ENCODE measurements at places on chromosomes 11 and 22.

DNA sequence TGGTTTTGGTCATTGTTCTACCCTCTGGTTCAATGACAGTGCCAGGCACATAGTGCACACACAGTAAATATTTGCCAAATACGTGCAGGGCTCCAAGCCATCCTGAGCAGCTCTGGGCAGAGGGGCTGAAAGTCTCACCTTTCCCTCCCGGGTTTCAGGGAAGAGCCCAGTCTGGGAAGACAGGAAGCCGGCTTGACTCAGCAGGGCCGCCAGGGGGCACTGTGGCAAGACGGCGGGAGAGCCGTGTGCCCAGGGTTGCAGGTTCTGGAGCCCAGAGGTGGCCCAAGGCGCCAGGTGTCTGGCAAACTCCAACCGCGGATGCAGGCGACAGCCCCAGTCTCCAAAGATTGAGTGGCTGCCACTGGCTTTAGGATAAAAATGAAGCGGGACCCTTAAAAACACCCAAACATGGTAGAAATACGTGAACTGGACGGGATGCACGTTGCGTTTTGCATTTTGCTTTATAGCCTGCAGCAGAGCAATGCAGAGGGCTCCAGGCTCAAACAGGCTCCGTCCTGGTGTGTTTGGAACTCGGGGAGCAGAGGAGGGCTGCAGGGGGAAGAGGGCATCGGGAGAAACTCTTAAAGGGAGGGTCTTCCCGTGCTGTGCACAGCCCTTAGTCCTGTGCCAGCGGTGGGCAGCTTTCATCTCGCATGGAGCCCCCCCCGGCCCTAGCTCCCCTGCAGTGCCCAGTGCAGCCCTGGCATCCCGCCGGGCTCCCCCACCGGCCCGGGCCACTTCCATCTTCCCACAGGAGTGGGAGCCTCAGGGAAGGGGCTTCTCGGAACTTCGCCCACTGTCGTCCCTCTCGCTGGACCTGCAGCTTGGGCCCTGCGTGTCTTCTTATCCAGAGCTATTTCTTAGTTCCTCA lies 10.7 kb downstream of the KRTAP5-5 start:
- no peak for DNase-seq

DNA sequence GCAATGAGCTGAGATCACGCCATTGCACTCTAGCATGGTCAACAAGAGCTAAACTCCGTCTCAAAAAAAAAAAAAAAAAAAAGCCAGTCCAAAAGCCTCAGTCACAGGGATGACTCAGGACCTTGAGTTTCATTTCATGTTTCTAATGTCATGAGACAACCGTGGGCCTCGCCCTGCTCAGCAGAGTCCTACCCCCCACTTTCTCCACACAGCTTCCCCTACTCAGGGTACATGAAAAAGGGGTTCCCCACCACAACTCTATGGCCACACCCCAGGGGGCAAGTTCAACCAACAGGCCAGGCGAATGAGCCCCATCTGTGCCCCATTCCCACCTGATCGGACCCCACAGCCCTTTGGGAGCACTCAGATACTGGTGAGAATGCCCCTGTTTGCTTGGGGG lies 24.3 kb upstream of the ADA2 start:
- no peak for DNase-seq

DNA sequence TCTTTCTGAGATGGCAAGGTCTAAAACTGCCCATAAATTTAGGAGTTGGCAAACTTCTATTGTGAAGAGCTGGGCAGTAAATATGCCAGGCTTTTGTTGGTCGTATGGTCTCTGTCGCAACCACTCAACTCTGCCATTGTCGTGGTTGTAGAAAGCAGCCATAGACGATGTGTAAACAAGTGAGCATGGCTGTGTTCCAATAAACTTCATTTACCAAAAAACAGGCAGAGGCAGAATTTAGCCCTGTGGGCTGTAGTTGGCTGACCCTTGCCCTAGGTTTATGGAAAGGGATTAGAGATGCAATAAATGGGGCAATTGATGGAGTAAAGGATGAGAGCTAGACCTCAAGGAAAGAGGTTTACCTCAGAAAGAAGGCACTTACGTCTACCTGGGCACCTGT lies 17.6 kb downstream of the YPEL4 start:
- no peak for DNase-seq

- DNase-seq = no peak
These were observed 9.2 kb downstream of the CEP57 start for GRCh38 chr11:95799546-95799945.

DNA sequence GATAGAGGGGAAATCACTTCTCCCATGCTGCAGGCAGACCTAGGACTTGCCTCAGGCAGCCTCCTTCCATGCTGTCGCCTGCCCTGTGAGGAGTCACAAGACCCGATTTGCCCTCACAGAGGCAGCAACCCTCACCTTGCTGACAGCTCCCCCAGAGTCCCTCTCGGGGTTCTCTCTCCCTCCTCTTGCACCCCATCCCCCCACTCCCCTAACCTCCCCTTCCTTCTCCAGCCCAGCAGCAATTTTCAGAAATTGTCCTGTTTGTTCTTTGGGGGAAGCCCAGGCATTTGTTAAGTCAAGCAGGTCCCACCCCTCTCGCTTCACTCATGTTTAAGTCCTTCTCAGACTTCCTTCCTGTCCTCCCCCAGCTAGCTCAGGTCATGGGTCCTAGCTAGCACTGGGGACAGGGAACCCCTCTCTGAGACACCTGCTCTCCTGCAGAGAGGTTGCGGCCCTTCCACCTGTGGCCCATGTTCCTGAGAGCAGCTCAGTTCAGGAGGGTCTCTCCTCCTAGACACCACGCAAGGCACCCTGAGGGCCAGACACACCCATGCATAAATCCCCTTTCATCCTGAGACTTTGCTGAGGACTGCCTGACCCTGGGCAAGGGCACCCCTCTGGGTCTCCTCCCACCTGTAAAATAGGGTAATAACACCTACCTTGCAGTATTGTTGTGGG lies 6.3 kb upstream of the FXYD2 start:
- no peak for DNase-seq

DNA sequence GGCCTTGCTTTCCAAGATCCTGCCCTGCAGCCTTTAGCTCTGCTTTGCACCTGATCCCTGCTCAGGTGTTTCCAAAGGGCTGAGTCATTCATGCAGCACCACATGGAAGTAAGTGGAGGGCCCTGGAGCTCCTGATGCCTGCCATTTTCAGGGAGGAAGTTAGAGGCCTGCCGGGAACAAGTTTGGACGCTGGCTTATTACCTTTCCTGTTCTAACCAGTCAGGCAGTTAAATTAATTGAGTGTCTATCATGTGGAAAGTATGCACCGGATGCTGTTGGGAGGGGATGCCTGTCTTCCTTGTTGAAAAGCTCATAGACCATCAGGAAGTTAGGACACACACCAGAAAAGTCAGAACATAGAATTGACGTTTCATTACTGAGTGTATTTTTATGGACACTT lies 73.7 kb upstream of the PLET1 start:
- DNase-seq = no peak

DNA sequence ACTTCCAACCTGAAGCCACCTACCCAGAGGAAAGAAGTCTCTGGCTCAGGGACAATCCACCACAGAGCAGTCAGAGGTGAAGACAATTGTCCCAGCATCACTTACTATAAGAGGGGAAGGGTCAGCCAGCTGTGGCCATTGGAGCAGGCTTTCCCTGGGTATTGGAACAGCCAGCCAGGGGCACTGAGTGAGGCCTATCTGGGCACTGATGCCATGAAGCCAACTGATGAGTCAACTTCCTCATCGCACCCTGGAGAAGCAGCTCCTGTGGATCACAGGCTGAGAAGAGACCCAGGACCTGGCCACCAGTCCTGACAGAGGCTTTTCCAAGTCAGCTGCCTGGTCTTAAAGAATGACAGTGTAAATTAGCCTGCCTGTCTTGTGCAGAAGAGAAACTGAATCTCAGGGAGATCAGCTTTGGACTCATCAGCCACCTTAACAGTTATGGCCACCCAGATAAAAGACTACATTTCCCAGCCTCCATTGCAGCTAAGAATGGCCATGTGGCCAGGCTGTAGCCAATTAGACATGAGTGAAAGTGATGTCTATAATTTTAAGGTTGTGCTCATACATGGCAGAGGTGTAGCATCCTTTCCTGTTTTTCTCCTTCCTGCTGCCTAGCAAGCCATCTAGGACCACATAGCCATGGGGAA lies 19.0 kb downstream of the CHST1 start:
- no peak for DNase-seq

GRCh38 chr11:34213366-34213765 lies 107.9 kb downstream of the NAT10 start:
- no peak for DNase-seq

GRCh38 chr11:84566671-84567070 lies 1060.5 kb downstream of the DLG2 start:
- no peak for DNase-seq

- no peak for DNase-seq
These were observed 2.6 kb upstream of the TCIRG1 start for GRCh38 chr11:68036141-68036716.

DNA sequence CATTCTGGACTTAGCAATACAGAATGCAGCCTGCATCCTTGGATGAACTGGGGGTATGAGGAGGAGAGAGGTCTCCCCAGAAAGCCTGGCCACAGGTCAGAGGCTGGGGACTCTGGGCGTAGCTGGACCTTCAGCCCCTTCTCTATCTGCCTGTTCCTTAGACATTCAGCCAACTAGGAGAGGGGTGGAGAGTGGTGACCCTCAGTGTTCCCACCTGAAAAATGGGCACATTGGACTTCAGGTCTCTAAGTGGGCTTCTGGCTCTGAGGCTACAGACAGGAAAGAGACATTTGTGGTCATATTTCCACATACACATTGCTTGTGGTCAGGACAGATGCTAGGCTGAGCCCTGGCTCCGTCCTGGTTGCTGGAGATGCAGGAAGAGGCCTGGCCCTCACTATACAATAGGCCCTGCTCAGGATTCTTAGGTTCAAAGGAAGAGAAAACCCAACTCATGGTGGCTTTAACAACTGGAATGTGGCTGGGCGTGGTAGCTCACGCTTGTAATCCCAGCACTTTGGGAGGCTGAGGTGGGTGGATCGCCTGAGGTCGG lies 30.1 kb upstream of the CBX7 start:
- no peak for DNase-seq

Data from stimulated activated CD8-positive, alpha-beta memory T cell treated with anti-CD3 and anti-CD28 coated beads, Interleukin-15, amount 100 ng/mL, for 24 hours (primary cell).